ENCODE measurements at places on chromosomes 7 and 10.

DNA sequence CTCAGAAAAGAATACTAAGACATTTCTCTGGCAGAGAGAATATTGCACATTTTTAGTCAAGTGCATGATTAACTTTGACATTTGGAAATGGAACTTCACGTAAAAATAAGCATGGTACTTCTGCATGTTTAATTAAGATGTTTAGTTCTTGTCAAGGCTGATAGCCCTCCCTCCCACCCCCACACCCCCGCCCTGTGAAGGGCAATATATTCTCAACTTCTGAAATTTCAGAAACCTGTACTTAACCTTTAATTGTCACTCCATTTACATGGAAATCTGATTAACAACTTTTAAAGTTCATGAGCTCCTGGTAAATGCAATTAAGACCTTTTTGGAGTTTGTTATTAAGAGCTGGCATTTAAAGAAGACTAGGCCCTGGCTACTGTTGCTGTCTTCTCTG lies 205.8 kb downstream of the EXOC4 start:
- no peak for DNase-seq

DNA sequence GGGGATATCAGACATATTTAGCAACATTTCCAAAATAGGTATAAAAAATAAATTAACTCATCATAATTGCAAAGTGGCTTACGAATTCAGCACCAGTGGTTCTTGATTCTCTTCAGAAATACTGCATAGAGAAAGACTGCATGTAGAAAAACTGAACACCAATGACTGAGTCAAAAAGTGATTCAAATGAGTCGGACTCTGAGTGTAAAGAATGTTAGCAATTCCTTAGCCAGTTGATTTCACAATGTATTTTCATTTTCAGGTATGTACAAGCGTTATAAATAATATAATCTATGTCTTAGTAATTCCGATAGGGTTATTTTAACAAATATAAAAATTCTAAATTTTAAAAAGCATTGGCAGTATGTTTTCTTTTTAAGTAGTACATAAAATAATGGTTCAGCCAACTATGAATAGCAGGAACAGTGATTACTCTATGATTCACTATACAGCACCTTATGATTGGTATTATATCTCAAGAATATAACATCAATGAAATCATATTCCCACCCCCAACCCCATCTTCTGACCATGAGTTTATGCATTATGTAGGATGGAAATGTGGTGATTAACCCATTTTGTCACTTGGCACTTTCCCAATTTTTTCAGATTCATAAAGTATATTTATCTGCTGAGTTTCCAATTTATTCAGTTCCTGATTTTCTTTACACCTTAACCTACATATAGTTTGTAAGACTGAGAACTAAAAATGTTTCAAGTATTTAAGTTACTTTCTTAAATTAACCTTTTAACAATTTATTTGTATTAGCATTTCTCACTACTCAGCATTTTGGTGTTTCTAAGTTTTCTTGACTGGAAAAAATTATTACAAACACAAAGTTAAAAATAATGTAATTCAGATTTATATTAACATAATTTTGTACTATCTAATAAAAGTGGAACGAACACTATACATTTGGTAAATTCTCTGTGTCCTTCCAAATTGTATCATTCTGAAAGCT lies 33.9 kb downstream of the DNAJC1 start:
- no peak for DNase-seq

DNA sequence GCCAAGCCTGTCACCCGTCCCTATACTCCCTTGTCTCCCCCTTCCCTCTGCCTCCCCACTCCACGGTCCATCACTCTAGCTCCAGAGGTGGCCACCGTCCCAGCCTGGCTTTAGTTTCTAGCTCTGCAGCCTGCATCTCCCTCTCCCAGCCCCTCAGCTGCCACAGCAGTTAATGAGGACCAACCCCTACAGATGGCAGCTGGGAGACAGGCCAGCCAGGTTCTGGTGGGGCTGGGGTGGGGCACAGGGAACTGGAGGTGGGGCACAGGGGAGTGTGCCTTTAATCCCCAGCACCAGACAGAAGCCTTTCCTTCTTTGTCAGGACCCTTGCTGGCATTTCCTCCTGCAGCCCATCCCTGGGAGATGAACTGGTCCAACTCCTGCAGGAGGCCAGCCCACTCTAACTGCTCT lies 21.1 kb downstream of the UNC5B start:
- DNase-seq = no peak

GRCh38 chr10:80924063-80924952 lies 386.6 kb downstream of the SH2D4B start:
- no peak for DNase-seq

- DNase-seq = no peak
Measured at GRCh38 chr10:110442746-110443145, 55.0 kb upstream of the DUSP5 start.

- DNase-seq = no peak
Measured at GRCh38 chr10:7092603-7093002, 318.2 kb downstream of the SFMBT2 start.

- DNase-seq = no peak
Measured at GRCh38 chr7:101163279-101164070, 1.9 kb downstream of the VGF start.

DNA sequence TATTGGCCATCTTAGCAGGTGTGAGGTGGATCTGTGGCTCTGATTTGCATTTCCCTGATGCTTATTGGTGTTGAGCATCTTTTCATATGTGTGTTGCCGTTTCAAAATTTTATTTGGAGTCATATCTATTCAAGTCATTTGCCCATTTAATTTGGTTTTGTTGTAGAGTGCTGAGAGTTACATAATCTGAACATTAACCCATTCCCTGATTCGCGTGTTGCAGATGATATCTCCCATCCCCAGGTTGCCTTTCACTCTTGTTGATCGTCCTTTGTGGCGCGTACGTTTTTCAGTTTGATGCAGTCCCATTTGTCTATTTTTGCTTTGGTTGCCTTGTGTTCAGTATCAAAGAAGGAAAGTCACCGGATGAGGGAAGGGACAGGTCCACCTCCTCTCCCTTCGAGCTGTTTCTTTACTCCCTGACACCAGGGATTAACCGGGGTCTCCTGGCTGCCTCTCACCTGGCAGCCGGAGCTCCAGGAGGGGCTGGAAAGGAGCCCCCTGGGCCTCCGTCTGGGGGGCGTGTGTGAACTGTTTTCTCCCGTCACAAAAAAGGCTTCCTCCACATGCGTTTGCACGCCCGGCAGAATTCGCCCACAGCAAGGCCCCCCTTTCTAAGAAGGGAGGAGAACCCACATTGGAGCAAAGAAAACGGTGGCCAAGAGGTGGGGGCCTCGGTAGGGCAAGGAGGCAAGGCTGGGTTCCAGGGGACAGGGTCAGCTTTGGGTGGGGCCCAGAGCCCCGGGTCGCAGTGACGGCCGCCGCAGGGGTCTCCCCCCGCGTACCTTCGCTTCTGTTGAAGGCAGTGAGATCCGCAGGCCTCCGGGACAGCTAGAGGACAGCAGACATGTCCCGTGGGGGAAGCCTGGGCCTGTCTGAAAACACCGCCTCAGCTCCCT lies 8.3 kb downstream of the MNX1 start:
- no peak for DNase-seq

- DNase-seq = no peak
Measured at GRCh38 chr10:53088961-53089360, 316.4 kb upstream of the MBL2 start.

DNA sequence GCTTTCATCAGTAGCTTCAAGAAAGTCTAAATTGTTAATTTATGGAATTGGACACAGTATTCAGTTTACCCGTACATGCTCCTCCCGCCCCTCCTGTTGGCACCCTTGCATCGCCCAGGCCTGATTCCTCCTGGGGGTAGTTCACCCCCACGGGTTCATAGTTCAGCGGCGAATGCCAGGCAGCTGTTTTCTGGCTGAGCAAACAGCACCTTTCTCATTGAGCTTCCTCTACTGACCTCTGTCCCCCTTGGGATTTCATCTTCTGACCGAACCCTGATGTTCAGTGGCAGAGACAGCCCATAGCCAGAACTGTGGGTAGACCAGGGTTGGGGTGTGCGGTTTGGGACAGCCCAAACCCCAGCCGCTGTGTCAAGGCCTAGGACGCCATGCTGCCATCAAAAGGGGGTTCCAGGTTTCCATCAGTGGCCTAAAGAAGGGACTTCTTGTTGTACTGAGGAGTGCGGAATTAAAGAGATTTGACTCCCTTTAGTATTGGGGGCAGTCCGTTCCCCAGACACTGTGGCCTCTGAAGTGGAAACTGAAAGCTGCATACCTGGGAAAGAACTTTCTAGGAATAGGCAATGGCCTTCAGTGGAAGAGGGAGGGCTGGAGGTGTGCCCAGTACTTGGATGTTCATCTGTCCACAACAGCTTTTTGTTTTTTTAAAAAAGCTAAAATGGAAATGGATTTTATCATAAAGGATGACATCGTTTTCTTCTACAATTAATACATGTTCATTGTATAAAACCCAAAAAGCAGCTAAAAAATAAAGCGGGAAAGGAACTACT lies 19.0 kb downstream of the MDH2 start:
- no peak for DNase-seq

- DNase-seq = no peak
Measured at GRCh38 chr7:124399941-124400340, 365.7 kb downstream of the GPR37 start.

DNA sequence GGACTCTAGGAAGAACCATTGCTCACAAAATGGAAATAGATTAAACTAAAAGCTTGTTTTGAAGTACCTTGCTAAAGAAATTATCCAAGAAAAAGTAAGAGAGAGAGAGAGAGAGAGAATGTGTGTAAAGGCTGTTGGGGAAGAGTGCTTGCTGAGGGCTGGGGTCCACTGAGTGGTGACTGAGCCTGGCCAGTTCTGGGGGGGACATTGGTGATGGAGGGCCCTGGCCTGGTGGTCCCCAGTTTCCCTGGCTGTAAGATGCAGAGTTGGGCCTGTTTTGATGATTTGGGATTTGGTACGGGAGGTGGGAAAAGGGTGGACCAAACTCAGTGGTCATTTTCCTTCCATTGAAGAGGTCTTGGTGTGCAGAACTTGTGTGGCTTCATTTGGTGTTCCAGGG lies 880 bp downstream of the RAMP3 start:
- DNase-seq = no peak

DNA sequence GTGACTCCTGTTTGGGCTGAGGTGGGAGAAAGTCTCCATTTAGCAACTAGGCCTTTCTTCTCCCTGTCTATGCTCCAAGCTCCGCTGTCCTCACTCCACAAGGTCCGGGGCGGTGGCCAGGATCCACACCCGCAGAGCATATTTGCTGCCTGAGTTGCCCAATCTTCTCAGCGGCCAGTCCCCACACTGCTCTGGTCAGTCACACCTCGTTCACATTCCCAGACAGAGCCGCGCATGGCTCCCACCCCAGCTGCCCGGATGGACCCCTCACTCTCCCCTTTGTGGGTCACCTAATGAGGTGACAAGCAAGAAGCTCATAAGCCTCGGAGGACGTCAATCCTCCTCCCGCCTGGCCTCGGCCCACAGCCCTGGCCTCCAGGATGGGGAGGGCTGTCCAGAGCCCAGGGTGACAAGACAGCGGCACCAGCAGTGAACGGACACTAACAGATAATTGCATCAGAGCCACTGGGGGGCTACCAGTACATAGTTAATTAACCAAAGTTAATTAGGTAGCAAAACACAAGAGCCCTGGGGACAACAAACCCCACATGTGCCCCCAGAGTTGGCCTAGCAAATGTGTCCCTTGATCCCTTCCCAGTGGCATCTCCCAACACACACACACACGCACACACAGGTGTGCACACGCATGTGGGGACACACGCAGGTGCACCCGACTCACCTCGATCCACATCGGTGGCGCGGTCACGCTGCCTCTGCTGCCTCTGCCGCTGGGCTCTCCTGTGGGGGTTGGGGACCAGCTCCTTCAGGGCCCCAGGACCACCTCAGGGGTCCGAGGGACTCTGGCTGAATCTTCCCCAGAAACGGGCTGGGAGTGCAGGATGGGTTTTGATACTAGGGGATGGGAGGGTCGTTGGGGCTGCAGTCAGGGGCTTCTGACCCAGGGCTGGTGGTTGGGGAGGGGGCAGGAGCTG lies 11.8 kb downstream of the EPHA1 start:
- no peak for DNase-seq

DNA sequence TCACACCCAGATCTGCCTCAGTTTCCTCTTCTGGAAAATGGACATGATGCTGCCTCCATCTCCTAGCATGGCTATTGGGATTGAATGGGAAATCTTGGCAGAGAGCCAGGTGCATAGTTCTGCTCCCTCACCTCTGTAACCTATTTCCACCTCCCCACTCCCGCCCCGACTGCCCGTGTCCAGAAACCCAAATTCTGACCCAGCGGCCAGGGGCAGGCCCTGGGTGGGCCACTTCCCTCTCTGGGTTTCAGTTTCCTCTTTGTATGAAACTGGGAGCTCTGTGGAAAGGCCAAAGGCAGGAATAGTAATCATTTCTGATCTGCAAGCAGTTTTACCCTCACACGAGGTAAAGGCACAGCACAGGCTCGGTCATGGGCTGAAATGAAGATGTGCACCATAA lies 74.1 kb upstream of the DUSP5 start:
- DNase-seq = no peak

DNA sequence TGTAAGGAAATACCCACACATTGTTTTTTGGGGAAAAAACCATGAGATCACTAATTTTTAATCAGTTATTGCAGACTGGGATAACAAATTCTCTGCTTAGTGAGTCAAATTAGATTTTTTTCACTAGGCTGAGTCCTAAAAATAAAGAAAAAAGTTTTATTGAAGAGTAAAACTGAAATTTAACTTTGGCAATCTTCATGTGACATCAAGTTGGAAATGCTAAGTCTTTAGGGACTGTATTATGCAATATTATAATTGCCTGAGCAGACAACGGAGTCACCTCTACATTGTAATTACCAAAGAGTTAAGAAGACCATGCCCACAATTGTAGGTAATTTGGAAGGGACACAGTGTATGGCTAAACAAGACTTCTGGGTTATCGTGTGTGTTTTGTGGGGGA lies 2.2 kb upstream of the CLEC5A start:
- DNase-seq = no peak

- DNase-seq = no peak
Measured at GRCh38 chr10:44237364-44238049, 147.4 kb downstream of the CXCL12 start.

GRCh38 chr7:110850224-110850623 lies 240.7 kb upstream of the LRRN3 start:
- DNase-seq = no peak

GRCh38 chr10:49784681-49785080 lies 22.6 kb upstream of the OGDHL start:
- no peak for DNase-seq

- DNase-seq = peak; percentile 80
Measured at GRCh38 chr7:99392659-99393354, 15.6 kb downstream of the PDAP1 start.

- no peak for DNase-seq
Measured at GRCh38 chr7:154096-154799, 38.1 kb upstream of the FAM20C start.

Measured in NCI-H2107 (cell line).